ENCODE measurements at places on chromosomes 3 and 15. TPM values are rescaled to one million over a fixed set of nuclear protein-coding genes. Genes with fewer than 3 reads are reported as not detected.

DNA sequence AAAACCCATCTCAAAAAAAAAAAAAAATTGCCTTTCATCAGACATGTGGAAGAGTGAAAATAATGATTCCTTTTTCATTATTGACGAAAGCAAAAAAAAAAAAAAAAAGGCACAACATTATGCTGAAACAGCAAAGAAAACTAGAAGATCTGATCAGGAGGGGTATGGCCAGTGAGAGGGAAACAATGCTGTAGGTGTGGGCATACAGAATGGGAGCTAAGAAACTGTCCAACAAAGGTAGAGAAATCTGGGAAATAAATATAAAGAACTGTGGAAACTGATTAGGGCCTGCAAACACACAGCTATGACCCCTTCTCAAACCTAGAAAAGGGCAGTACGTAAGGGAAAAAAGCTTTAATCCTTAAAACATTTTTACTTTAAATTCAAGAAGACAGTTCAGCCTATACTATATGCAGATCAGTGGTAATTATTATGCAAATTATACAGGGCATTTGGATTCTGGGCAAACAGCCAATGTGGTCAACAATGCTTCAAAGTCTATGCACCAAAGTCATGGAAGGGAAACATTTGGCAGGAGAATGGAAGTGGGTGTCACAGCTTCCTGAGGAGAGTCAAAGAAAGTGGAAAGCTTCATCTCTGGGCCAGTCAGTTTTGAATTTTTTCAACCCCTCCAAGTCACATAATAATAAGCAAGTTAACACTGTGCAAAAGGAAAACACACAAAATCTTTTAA, 68.3 kb upstream of the SLC12A8 start:
- no peak for ATAC-seq

GRCh38 chr3:182385356-182385755, 407.9 kb upstream of the ATP11B start:
- ATAC-seq = no peak

DNA sequence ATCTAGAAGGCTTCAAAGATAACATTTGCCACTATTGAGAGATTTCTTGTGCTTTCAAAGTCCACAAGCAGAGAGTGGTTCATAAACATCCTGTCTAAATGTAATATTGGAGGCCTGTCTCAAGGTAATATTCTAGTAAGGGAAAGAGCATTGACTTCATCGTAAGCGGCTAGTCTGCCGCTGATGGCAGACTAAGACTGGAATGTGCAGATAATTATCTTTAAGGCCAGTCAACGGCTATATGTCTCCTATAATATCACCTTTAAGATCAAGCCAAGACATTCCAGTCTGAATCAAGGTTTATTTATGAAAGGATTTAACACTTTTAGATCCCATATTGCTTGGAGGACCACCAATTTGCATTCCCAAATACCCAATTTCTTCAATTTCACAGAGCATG, 424.2 kb upstream of the WNT5A start:
- no peak for ATAC-seq

- ATAC-seq = no peak
These were observed 1355.9 kb downstream of the SI start for GRCh38 chr3:163722405-163722804.

- no peak for ATAC-seq
These were observed 6.6 kb upstream of the STAC start for GRCh38 chr3:36373666-36374065.

DNA sequence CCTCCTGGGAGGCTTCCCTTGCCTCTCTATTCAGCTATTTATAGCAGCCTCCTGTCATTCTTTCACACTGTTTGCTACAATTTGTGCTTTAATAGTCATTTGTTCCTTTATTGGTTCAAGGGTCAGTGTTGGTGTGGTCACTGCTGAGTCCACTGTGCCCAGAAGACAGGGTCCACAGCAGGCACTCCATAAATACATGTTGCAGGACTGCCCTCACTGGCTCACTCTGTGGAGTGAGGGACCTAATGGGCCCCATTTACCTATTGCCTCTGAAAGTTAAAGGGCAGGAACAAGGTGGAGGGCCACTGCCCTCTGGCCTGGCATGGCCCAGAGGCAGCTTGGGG, 16.8 kb downstream of the MST1R start:
- ATAC-seq = no peak

- ATAC-seq = no peak
These were observed 8.6 kb upstream of the TRIM59 start for GRCh38 chr3:160458151-160458550.

Gene CCDC39
- total RNA-seq = not detected

DNA sequence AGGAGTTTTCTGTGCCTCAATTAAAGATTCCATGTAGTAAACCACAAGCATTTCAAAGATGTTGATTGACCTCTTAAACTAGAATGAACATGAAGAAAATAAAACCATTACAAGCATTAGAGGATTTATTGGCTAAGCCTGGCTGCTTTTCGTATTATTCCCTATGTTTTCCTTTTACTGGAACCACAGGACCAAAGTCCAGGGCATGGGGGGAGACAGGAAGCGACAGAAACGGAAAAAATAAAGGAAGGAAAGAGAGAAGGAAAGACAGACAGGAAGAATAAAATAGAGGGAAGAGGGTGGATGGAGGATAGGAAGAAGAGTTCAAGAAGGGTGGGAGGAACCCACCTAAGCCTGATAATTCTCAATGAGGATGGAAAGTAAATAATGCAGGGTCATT, 169.9 kb downstream of the SHQ1 start:
- no peak for ATAC-seq

Gene MEIS2
- total RNA-seq = 85.8 TPM

GRCh38 chr3:183904833-183905780, 20.4 kb upstream of the PARL start:
- ATAC-seq = no peak

DNA sequence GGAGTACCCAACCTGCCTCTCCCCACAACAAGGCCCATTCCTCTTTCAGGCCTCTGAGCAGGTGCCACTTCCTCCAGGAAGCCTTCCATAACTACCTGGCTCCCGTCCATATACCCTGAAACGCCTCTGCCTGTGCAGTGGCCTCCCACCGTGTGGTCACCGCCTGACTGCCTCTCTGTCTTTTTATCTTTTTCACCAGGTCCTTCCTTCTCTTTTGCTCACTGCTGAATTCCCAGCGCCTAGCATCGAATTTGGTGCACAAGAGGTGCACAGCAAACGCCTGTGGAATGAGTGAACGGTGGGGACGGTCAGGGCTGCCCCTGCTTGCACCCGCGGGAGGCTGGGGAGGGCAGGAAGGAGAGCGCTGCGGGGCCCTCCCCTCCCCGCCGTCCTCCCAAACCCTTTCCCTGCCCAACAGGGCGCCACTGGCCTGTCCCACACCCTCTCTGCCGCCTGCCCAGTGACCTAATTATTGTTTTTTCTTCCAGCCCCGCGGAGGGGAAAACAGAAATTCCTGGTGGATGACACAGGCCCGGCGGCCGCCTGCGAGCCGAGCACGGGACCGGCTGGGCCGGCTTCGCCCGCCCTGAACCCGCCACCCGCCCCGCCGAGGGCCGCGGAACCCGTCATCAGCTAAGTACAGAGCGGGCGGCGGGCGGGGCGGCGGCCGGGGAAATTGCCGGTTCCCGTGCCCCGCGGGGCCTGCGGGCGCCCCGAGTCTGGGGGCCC, 140.1 kb downstream of the SMAD6 start:
- peak; percentile 97 for ATAC-seq

GRCh38 chr15:95761501-95762165, 568.9 kb upstream of the NR2F2 start:
- ATAC-seq = no peak

Gene CPN2
- total RNA-seq = not detected

Gene STRIT1
- not detected for total RNA-seq

Gene TMEM212
- not detected for total RNA-seq

DNA sequence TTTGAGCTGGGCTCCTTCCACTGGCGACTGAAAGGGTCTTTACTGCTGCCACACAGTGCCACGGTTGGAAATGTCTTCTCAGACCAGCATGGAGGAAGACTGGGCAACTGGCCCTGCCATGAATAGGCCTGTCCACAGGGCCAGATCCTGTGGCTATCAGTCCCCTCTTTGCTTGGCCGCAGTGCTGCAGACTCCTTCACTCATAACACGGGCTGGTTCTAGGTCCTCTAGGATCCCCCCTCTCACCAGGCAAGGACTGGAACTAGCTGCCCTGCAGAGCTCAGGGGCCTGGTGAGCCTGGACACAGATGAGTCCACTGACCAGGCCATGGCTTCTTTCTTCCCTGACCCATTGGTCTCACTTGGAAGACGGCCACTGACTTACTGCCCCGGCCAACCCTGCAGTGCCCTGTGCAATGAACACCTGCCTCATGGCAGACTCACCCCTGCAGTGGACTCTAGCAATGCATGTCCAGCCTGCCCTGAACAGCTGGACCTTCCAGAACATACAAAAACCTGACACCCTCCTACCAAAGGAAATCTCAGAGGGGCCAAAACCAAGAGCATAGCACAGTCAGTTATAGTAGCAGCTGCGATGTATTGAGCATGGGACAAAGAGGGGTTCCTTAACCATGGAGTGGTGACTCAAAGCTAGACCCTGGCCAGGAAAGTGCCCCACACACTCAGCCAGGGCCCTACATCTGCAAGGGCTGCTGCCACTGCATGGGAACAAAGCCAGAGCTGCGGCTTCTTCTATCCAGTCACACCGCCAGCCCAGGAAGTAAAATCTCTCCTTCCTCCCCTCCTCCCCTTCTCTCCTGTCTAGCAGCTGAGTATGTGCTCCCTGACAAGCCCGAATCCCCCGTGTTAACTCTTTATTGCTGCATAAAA, 72.1 kb upstream of the ITGA11 start:
- no peak for ATAC-seq

- no peak for ATAC-seq
These were observed 104.2 kb downstream of the FBXL22 start for GRCh38 chr15:63701365-63701764.

Gene TMOD2
- total RNA-seq = 21.9 TPM

DNA sequence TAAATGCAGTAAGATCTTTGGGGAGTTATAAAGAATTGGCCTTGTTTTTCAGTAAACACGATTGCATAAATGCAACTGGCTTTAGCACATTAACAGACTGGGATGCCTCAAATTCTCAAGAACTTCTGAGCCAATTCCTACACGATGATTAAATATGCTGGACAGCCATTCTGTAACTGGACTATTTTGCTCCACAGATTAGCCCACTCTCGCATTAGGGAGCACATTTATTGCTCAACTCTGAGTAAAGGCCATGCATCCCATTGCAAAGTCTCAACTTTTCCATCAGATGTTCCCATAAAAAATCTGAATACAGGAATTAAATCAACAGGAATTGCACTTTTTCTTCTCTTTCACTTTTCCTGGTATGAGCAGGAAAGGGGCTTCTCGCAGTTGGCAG, 66.7 kb upstream of the PRICKLE2 start:
- peak; percentile 89 for ATAC-seq

Gene SNTN
- not detected for total RNA-seq

Gene ZNF620
- 7.0 TPM for total RNA-seq

GRCh38 chr3:32630266-32630665, 54.7 kb upstream of the CNOT10 start:
- ATAC-seq = no peak

GRCh38 chr3:185645596-185646381, 59.7 kb downstream of the SENP2 start:
- peak; percentile 40 for ATAC-seq

Gene PIK3R4
- 40.2 TPM for total RNA-seq

Gene CFAP20DC
- not detected for total RNA-seq

- ATAC-seq = peak; percentile 54
These were observed 15.6 kb downstream of the SNAP23 start for GRCh38 chr15:42511007-42511391.

DNA sequence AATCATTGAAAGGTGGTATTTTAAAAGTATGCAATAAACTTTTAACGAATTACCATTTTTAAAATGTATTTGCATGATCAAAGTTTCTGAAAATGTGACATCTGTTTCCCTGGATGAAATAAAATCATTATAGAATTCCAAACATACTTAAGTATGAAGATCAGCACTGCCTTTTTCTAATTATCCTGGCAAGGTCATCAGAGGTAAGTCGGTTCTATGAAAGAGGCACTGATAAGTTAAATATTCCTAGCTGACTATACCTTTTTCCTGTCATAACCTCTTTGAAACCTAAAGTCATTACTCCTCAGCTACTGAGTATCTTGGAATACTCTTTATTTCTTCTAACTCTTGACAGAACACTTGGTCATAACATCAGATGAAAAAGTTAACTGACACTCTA, 406.1 kb upstream of the ALCAM start:
- no peak for ATAC-seq

Gene P3H2
- 10.6 TPM for total RNA-seq

Gene EPHA3
- 20.4 TPM for total RNA-seq

DNA sequence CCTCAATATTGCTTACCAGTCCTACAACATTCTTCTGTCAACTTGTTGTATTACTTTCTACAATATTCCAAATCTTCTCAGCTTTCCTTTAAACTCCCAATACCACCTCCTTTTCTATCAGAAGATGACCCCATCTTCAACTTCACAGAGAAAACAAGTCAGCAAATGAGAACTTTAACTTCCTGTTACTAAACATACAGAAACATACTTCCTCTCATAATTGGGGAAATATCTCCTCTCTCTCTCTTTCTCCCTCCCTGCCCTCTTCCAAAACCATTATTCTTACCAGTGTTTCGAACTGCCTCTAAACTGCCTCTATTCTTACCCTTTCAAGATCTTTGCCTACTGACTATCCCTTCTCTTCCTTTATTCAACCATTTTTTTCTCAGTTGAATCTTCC, 1.8 kb upstream of the SNAP23 start:
- no peak for ATAC-seq

Gene CAPN3
- total RNA-seq = 5.3 TPM

Gene RASGRP1
- total RNA-seq = 0.81 TPM

Gene SPTSSB
- 0.74 TPM for total RNA-seq
